Activated T-cell treated with anti-CD3 and anti-CD28 coated beads, Interleukin-2, amount 50 U/mL, for 72 hours (primary cell): ENCODE measurements at places on chromosomes 7 and 10. TPM values are rescaled to one million over a fixed set of nuclear protein-coding genes. Genes with fewer than 3 reads are reported as not detected.

GRCh38 chr7:16422917-16423316 lies 1.6 kb upstream of the CRPPA start:
- H3K36me3 ChIP-seq: peaks cover 3% of the 10 kb centered on the region
- no peak for DNase-seq
- peaks cover 16% of the 10 kb centered on the region for H3K4me1 ChIP-seq
- peak overlapping the region; percentile 20 for H3K27ac ChIP-seq
- H3K4me3 ChIP-seq: peak overlapping the region; percentile 25
- H3K27me3 ChIP-seq: no peaks in the 10 kb centered on the region

- no peaks in the 10 kb centered on the region for H3K4me1 ChIP-seq
- no peak for DNase-seq
- no peak overlapping the region for H3K4me3 ChIP-seq
- peaks cover 5% of the 10 kb centered on the region for H3K27me3 ChIP-seq
- H3K36me3 ChIP-seq: no peaks in the 10 kb centered on the region
Measured at GRCh38 chr10:77029777-77030717, 607.6 kb downstream of the KCNMA1 start.

DNA sequence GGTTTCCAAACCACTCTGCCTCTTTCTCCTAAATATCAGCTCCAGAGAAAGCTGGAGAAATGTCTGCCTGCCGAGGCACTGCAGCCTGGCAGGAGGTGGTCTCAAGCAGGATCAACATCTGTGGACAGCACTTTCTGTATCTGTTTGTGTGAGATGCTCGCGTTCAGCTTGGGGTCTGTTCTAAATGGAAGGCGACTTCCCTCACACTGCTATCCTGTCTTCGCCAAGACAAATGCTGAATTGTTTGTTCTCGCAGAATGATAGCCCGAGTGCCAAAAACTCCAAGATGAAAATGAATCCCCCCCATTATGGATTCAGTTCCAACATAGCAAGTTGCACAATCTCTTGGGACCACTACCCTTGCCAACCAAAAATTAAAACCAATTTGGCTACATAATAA lies 72.2 kb upstream of the PALS2 start:
- H3K27me3 ChIP-seq: no peaks in the 10 kb centered on the region
- no peaks in the 10 kb centered on the region for H3K4me1 ChIP-seq
- no peak overlapping the region for H3K27ac ChIP-seq

- peaks cover 8% of the 10 kb centered on the region for H3K27me3 ChIP-seq
- no peaks in the 10 kb centered on the region for H3K36me3 ChIP-seq
- DNase-seq: no peak
- H3K4me1 ChIP-seq: no peaks in the 10 kb centered on the region
- H3K4me3 ChIP-seq: no peak overlapping the region
- no peak overlapping the region for H3K27ac ChIP-seq
Measured at GRCh38 chr7:6496842-6497636, 49.3 kb upstream of the DAGLB start.

The HDAC9 gene
- total RNA-seq: 0.55 TPM

DNA sequence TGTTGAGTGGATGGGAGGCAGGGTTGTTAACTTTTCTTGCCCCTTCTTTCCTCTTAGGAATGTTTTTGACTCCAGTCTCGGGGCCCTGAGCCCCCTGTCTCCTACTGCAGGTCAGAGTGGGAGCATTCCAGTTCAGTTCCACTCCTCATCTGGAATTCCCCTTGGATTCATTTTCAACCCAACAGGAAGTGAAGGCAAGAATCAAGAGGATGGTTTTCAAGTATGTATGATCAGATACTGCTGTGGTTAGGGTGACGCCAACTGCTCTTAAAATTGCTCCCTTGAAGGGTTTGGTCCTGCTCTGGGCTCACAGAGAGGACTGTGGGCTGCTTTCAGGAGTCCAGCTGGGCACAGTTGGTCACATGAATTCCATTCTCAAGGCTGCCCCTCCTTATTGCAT lies 22.0 kb downstream of the VWA2 start:
- no peak overlapping the region for H3K4me3 ChIP-seq
- H3K36me3 ChIP-seq: no peaks in the 10 kb centered on the region
- H3K27me3 ChIP-seq: no peaks in the 10 kb centered on the region
- no peak overlapping the region for H3K27ac ChIP-seq

GRCh38 chr7:54967377-54967776 lies 51.4 kb upstream of the EGFR start:
- peaks cover 6% of the 10 kb centered on the region for H3K27me3 ChIP-seq
- H3K4me3 ChIP-seq: no peak overlapping the region
- H3K27ac ChIP-seq: no peak overlapping the region
- no peaks in the 10 kb centered on the region for H3K36me3 ChIP-seq
- no peaks in the 10 kb centered on the region for H3K4me1 ChIP-seq

DNA sequence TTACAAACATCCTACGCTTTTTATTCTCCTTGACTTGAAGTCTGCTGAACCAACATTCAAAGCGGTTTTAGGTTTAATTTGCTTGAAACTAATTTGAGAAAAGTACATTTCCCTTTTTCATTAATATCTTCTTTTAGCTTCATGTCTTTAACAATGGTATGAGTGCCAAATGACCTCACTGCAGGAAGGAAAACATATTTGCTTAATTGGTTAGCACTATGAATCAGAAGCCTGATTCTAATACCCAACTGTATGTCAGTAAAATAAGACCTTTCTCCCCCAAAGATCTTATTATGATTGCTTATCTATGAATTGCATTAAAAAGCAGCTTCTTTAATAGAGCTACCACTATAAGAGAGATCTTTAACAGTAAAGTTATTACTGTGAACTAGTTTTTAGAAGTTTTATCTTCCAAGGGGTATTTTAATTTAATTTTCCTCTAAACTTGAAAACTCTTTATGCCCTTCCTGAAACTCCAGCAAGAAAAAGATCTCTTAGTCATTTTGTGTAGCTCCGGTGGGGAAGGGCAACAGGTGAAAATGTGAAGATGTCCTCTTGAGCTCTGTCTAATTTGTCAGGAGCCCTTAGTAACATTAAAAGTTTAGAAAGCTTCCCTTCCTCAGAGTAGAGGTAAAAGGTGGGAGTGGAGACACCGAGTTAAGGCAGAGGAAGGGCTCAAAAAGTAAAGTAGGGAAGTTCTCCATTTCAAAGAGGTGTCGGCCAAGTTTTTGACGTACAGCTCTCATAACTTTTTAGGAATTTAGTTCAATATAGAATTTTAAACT lies 6.1 kb downstream of the COL1A2 start:
- no peak for DNase-seq
- H3K36me3 ChIP-seq: no peaks in the 10 kb centered on the region
- H3K4me3 ChIP-seq: no peak overlapping the region
- no peaks in the 10 kb centered on the region for H3K4me1 ChIP-seq
- no peak overlapping the region for H3K27ac ChIP-seq
